Substantia nigra (tissue), 51 donors: ENCODE measurements at places on chromosomes 16 and 17.

GRCh38 chr16:67731753-67732095 is 12.6 kb upstream of the GFOD2 start:
- DNase-seq: no peak

DNA sequence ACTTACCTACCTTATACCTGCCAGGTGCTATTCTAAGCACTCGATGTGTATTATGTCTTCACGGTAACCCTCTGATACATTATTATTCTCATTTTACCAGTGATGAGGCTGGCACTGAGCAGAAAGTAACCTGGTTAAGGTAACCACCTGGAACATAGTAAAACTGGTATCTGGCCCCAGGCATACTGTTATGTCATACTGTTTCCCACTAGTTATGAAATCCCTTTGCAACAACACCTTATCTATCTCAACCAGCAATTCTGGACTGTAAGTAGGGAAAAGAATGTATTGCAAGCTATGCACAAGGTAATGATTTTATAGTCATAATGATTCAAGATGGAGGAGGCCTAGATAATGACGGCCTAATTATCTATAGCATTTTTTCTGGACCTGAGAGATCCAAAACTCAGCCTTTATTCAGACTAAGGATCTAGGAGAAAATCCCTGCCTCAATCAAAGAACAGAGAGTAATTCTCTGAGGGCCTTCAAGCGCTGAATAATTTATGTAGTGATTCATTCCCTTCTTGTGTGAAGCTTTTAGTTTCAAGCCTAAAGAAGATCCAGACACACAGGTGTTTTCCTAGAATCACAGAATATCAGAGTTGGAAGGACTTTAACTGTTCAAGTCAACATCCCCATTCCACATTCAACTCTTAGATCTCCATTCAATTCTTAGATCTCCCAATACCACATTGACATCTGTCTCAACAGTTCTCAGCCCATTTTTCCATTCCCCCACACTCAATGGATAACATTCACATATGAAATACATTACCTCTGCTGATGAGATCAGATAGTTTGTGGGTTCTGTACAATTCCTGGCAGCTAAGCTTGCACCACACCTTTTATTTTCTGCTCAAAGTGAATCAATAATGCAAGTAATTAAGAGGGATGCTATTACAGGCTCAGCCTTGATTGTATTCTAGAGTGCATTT is 14.9 kb upstream of the MMD start:
- DNase-seq: no peak

DNA sequence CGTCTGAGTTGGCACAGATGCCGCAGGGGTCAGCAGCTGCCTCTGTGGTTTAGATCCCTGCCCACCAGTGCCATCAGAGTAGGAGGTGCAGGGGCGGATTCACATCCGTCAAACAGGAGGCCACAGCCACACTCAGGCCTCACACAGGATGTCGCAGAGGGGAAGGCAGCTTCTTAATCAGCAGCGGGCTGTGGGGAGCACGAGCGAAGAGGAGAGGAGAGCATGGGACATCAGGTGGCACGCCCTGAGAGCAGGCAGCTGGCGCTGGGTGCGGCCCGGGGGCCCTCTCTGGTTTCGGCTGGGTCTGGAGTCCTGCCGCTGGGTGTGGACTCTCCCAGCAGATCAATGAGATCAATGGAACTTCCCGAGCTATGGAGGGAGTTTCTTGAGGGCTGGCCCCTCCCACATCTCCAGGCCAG is 9.6 kb downstream of the LLGL2 start:
- no peak for DNase-seq

DNA sequence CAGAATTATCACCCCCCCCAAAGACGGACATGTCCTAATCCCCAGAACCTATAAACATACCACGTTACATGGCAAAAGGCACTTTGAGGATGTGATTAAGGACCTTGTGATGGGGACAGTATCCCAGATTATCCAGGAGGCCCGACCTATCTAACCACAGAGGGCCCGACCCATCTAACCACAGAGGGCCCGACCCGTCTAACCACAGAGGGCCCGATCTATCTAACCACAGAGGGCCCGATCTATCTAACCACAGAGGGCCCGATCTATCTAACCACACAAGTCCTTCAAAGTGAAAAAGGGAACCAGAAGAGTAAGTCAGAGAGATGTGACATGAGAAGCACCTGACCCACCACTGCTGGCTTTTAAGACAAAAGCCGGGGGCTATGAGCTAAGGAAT is 56.8 kb downstream of the ANKFY1 start:
- no peak for DNase-seq

GRCh38 chr17:46917516-46917915 is 5.4 kb upstream of the GOSR2 start:
- DNase-seq: no peak
